ENCODE measurements at places on chromosomes 5 and 9.
A peak's percentile ranks its signal among the peaks of the same experiment; 100 is the strongest.

DNA sequence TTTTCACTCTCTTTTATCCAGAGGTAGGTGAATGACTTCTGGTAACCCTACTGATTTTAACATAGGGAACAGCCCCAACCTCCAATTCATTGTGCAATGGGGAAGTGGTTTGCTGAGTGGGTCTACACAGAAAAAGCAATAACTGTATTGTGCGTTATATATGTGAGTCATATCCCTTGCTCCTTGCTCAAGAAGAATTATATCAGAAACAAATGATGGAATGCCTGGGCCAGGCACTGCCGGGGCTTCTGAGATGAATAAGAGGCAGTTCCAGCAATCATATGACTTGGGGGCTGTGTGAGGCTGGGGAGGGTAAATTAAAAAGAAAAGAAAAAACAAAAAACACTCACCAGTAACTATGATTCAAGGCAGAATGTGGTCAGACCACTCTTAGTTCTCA, 79.2 kb upstream of the ABCA1 start:
- DNase-seq = peak; percentile 31

- DNase-seq = no peak
These were observed 214.2 kb downstream of the TMEM232 start for GRCh38 chr5:110512266-110512665.

GRCh38 chr5:157109744-157110143, 900 bp upstream of the HAVCR2 start:
- no peak for DNase-seq

DNA sequence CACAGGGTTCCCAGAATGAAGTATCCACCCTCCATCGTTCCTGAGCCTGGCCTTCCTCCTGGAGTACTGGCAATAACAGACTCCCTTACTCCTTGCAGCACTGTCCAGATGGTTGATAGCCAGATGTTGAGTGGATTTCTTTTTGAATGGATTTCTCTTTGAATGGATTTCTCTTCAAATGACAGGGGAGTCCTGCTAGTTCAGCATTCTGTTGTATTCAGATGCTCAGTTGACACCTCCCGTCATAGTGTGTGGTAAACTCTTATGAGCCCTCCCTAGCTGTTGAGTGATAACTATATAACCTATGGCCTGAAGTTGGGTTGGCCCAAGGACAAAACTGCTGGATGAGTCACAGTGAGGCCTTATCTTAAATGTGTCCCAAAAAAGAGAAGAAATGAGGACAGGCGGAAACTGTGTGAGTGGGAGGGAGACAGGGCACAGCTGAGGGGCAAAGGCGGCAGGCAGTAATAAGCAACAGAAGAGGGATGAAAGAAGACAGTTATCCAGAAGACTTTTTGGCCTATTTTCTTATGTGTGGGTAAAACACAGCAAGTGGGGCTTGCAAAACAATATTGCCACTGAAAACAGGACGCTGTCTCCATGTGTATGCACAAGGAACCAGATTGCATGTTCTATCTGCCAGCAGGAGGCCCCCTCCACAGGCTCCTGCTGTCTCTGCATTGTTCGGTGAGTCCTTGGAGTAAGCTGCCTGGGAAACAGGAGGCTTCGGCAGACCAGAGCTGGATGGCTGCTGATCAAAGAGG, 209.5 kb upstream of the S1PR3 start:
- DNase-seq = no peak

- no peak for DNase-seq
These were observed 14.6 kb downstream of the LCN9 start for GRCh38 chr9:135677641-135678168.

DNA sequence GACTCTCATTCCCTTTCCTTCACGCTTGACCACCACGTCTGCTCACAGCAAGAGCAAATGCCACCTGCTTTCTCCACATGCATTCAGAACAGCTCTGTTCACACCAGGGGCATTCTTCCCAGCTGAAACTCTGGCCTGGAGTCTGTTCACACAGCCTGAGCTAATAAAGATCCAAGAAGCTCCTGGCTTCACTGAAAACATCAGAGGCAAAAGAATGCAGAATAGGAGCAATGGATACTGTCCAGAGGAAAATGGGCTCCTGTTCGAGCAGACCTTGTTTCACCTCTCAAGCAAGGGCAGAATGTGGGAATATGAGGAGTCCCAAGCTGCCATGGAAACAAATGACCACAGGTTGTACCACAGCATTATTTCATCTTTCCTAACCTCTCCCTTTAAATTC, 402.7 kb upstream of the TNC start:
- DNase-seq = no peak

- no peak for DNase-seq
These were observed 140.6 kb upstream of the MOCS2 start for GRCh38 chr5:53250201-53250550.

DNA sequence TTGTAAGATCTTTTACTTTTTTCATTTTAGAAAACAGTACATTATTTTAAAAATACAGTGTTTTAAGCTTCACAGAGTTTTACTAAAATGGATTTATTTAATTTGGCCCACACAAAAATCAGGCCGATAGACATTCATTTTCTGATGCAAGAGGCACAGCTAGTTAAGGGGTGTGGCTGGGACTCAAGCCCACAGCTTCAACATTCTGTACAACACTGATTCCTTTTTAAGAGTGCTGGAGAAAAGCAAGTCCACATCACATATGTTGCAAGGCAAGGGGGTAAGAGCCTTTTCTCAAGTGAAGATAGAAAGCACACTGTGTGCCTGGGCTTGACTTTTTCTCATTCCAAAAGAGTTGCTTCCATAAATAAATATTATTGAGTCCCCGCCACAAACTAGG, 195.9 kb downstream of the RFK start:
- no peak for DNase-seq

DNA sequence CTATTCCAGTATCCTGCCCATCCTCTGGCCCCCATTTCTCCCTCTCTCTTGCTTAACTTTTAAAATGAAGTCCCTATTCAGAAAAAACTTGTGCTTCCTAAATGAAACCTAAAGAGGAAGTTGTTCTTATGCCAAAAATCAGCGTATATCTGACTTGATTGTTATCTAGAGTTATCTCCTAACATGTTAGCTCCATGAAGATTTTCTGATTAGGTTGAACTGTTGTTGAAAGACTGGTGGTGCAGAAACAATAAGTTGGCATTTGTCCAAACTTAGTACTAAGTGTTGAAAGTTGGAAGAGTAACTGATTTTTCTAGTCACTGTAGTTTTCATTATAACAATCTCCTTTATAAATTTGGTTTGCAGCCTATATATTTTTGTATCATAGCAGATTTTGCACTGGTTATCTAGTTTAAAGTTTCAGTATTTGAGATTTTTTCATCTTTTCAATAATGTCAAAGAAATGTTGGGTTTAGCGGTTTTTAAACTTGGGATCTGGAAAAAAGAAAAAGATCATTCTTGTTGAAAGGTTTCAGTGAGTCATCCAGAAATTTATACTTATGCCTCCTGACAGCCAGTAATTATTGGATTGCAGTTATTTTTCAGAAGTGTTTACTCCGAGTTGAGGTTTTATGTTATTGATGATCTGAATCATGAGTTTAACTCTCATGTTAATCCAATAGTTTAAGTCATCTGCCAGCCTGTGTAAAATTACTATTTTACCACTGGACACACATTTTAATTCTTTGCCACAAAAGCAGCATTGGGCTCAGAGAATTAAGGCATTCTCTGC, 60.6 kb downstream of the PAM start:
- no peak for DNase-seq

DNA sequence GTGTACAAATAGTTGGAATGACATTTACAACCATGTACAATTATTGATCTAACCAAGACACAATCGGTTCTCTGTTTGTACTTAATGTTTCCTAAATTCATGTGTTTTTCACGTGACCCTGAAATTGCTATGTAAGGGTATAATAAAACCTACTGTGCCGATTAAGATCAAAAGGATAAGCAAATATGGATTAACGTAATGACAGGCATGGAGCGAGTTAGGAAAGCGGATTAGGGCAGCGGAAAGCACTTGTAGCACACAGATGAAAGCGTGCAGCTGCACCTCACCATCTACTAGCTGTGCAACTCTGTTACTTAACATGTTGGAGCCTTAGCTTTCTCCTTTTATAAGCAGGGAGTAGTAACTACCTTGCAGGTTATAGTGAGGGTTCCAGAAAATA, 38.3 kb upstream of the ZFYVE16 start:
- DNase-seq = no peak

GRCh38 chr5:9865574-9865973, 235.4 kb upstream of the TAS2R1 start:
- DNase-seq = no peak

Measured in HS-27A (cell line).